ENCODE measurements at places on chromosomes 7 and 10. TPM values are rescaled to one million over a fixed set of nuclear protein-coding genes. Genes with fewer than 3 reads are reported as not detected.

DNA sequence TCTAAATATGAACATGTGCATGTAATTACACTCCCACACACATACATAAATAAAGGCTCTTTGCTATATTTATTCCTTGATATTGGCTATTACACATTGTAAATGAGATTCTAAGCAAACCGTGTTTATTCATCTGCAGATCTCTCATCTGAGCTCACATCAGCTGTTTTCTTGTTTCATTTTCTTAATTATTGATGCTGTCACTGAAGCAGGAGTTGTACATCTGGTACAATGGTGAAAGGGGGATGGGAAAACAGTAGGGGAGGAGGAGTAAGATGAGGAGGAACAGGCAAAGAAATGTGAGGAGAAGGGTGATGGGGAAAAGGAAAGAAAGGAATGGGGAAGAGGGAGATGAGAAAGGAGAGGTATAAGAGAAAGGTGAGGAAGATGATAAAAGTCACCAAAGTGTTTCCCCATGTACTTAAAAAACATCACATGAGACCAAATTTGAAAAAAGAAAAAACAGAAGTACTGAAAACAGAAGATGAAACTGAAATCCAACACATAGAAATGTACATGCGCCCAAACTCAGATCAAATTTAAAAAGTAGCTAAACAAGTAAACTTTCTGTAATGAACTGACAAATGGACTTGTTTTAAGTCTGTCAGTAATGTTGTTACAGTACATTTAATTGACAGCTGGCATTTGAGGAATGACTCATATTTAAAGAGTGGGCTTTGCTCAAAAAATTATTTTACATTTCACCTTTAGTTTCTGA is 472.2 kb downstream of the ARL4A start:
- no peak overlapping the region for H3K4me3 ChIP-seq
- no peak overlapping the region for H3K27ac ChIP-seq
- no peaks in the 10 kb centered on the region for H3K27me3 ChIP-seq
- H3K36me3 ChIP-seq = no peaks in the 10 kb centered on the region

- H3K4me3 ChIP-seq = no peak overlapping the region
- H3K36me3 ChIP-seq = no peaks in the 10 kb centered on the region
- no peak for DNase-seq
- H3K4me1 ChIP-seq = no peaks in the 10 kb centered on the region
- H3K27me3 ChIP-seq = no peaks in the 10 kb centered on the region
- no peak overlapping the region for H3K27ac ChIP-seq
These were observed 32.9 kb downstream of the NRCAM start for GRCh38 chr7:108423089-108423989.

DNA sequence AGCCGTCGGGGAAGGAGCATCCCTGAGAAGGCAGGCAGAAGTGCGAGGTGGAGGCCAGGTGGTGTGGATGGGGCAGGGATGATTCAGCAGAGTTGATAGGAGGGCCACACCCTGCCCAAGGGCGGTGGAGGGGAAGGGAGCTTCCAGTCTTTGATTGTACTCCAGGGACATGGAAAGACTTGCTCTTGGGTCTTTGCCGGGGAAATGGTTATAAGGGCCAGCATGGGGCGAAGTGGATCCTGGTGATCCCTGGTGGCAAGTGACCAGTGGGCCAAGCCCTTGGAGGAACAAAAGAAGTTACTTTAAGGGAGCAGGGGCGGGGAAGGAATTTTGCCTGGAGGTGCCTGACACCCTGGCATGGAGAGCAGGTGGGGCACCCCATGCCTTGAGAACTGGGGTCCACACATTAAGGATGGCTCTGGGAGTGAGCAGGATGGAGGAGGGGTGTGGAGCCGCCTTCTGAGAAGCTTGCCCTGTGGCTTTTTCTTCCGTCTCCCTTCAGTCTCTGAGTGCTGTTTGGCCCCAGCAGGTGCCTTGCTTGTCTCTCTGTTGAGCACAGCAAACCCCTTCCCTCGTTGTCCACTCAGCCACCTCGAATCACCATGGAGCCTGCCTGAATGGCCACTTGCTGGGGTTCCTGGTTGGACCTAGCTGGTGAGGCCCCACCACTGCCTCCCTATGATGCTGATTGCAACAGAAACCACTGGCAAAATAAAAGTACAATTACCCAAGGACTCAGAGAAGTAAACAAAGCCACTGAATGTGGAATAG is 83.9 kb downstream of the RAMP3 start:
- DNase-seq = no peak
- no peaks in the 10 kb centered on the region for H3K27me3 ChIP-seq
- no peaks in the 10 kb centered on the region for H3K4me1 ChIP-seq
- H3K27ac ChIP-seq = no peak overlapping the region
- no peak overlapping the region for H3K4me3 ChIP-seq

DNA sequence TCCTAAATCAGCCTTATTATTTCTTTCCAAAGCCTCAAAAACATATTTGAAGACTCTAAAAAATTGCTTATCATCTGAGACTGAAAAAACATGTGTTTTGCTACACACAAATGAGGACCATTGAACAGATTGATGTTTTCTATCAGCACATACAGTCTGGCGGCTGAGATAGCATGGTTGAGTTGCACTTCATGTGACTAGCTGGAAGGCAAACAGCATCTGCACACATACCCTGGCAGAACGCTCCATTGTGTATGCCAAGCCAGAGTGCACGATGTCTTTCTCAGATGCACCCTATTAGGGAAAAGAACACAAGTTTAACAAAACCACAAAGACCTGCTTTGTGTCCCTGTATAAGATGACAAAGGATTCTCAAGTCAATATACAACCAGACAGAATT is 33.0 kb downstream of the FAM25A start:
- no peaks in the 10 kb centered on the region for H3K36me3 ChIP-seq
- H3K4me1 ChIP-seq = no peaks in the 10 kb centered on the region
- DNase-seq = peak; percentile 21
- no peaks in the 10 kb centered on the region for H3K27me3 ChIP-seq
- H3K27ac ChIP-seq = no peak overlapping the region
- no peak overlapping the region for H3K4me3 ChIP-seq

- H3K4me1 ChIP-seq = no peaks in the 10 kb centered on the region
- H3K4me3 ChIP-seq = no peak overlapping the region
- no peaks in the 10 kb centered on the region for H3K27me3 ChIP-seq
- H3K27ac ChIP-seq = no peak overlapping the region
- H3K36me3 ChIP-seq = no peaks in the 10 kb centered on the region
These were observed 107.3 kb upstream of the KDM7A start for GRCh38 chr7:140284062-140284461.

GRCh38 chr7:99094401-99094800 is 49.5 kb downstream of the SMURF1 start:
- peaks cover 12% of the 10 kb centered on the region for H3K4me1 ChIP-seq
- H3K36me3 ChIP-seq = no peaks in the 10 kb centered on the region
- no peak for DNase-seq
- no peak overlapping the region for H3K27ac ChIP-seq

- DNase-seq = no peak
- H3K27ac ChIP-seq = peak overlapping the region; percentile 64
- peak overlapping the region; percentile 65 for H3K4me3 ChIP-seq
- no peaks in the 10 kb centered on the region for H3K27me3 ChIP-seq
- no peaks in the 10 kb centered on the region for H3K36me3 ChIP-seq
These were observed 109.9 kb upstream of the EFCAB10 start for GRCh38 chr7:105691082-105691679.

DNA sequence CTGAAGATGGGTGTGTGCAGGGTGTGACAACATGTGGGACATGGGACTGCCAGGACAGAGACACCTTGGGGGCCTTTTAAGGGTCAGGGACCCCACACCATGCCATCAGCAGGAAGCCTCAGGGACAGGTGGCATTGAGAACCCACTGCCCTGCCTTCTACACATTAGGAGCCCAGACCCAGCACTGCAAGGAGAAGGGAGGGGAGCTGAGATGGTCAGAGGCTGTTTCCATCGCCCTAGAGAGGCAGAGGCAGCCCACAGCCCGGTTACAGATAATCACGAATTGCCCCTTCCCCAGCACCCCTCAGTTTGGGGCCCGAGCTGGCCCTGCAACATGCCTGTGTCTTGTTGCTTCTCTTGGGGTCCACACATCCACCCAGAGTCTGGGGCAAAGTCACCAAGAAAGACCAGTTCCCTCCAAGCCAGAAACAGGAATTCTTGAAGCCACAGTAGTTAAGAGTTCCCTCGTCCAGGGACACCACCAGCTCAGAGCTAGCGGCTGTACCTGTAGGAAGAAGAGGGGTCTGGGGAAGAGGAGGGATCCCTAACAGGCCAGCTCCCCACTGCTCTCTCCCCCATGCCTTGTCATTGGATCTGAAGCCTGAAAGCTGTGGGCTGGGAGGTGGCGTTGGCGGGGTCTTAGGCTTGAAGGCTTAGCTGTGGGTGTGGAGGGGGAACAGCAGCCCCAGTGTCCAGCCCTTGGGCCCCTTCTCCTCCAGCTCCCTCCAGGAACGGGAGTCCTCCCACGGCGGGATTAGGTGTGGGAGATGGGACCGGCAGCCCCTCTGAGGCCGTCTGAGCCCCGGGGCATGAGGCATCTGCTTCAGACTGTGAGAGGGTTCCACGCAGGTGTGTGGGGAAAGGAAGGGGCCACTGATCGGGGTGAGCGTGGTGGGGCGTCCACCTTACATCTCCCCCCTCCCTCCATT is 44.8 kb upstream of the ELFN1 start:
- no peaks in the 10 kb centered on the region for H3K27me3 ChIP-seq
- DNase-seq = no peak
- no peaks in the 10 kb centered on the region for H3K36me3 ChIP-seq
- no peak overlapping the region for H3K4me3 ChIP-seq
- H3K27ac ChIP-seq = no peak overlapping the region

- no peak for DNase-seq
- no peaks in the 10 kb centered on the region for H3K4me1 ChIP-seq
- H3K36me3 ChIP-seq = no peaks in the 10 kb centered on the region
- no peaks in the 10 kb centered on the region for H3K27me3 ChIP-seq
- no peak overlapping the region for H3K4me3 ChIP-seq
These were observed 9.0 kb upstream of the MLXIPL start for GRCh38 chr7:73633323-73633722.

DNA sequence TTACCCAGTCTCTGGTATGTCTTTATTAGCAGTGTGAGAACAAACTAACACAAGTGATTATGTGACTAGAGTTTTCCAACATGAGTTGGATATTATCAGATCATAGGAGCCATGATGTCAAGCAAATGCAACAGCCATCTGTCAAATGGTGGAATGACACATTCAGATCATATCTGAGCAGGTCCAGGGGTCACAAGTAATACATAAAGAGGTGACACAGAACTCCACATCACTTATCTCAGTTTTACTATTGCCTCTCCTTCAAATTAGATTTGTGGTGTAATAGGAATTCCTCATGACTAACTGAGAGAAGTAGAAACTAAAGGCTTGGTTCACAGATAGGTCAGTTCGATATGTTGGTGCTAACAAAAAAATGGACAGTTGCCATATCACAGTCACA is 12.2 kb upstream of the SAMD9L start:
- no peak overlapping the region for H3K27ac ChIP-seq
- H3K36me3 ChIP-seq = no peaks in the 10 kb centered on the region
- no peak overlapping the region for H3K4me3 ChIP-seq
- DNase-seq = no peak
- no peaks in the 10 kb centered on the region for H3K27me3 ChIP-seq

DNA sequence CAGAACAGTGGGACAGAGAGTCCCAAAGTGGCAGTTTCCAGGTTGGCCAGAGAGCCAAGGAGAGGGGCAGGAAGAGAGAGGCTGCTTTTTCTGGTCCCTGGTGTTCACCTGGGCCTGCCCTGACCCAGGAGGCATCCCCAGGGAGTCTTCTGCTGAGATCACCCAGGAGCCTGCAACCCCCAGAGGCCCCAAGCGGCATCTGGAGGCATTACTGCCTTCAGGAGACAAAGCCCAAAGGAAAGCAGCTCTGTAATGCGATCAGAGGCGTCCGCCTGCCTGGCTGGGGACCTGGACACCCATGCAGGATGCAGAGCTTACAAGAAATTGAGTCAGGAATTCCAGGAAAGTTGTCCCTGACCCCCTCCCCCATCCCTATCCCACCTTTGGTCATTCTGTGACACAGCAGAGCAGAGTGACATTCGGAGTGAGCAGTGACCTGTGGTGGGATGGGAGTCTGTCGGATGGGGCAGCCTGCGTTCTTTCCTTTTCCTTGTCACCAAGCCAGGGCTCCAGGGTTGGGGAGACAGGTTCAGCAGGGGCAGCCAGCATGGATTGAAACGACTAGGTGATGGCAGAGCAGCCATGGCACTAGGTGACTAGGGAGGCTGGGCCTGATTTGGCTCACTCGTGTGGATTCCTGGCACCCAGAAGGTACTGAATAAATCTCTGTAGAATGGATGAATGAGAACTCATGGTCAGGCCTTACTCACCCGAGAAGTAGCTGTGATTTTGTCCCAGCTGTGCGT is 10.4 kb downstream of the UNC5B start:
- no peaks in the 10 kb centered on the region for H3K36me3 ChIP-seq
- H3K4me1 ChIP-seq = peaks cover 7% of the 10 kb centered on the region
- DNase-seq = no peak
- no peaks in the 10 kb centered on the region for H3K27me3 ChIP-seq
- H3K27ac ChIP-seq = no peak overlapping the region

DNA sequence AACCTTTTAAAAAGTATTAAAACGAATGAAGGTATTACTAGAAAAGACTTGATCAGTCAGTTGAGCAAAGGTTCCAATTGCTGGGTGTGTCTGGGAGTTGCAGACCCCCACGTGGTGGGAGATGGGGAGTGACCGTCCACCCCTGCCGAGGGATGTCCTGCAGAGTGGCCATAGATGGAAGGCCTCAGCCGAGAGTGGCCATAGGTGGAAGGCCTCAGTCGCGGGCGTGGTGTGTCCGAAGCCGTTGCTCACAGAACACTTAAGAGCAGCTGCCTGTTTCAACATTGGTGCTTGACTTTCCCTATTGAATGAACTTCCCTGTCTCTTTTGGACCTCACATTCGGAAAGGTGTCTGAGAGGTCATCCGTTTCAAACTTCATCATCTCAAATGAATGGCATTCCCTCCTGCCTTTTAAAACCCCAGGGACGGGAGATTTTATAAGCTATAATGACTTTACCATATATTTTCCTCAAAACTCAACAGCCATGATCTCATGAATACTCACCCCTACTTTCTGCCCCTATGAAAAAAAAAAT is 69.4 kb downstream of the CAMK1D start:
- H3K27ac ChIP-seq = no peak overlapping the region
- no peaks in the 10 kb centered on the region for H3K4me1 ChIP-seq
- DNase-seq = no peak
- no peaks in the 10 kb centered on the region for H3K27me3 ChIP-seq
- no peaks in the 10 kb centered on the region for H3K36me3 ChIP-seq
- H3K4me3 ChIP-seq = no peak overlapping the region

DNA sequence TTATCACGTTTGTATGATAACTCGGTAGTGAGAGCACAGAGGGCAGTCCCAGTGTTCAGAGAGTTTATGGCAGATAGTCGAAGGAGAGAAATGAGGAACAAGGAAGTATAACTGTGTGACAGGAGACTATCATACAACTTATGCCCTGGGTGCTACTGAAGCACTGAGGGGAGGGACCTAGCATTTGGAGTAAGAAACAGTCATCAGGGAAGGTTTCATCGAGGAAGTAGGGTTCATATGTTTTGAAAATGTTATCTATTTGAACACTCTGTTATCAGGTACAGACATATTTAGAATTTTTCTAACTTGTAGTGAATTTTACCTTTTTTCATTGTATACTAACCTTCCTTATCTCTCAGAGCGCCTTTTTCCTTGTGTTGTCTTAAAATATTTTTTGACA is 1214.4 kb upstream of the C7orf33 start:
- no peaks in the 10 kb centered on the region for H3K4me1 ChIP-seq
- H3K27ac ChIP-seq = no peak overlapping the region
- no peaks in the 10 kb centered on the region for H3K27me3 ChIP-seq
- no peaks in the 10 kb centered on the region for H3K36me3 ChIP-seq

The PTCD1 gene
- 8.3 TPM for total RNA-seq

The FKBP6 gene
- total RNA-seq = not detected

The MBL2 gene
- total RNA-seq = not detected

The SLC29A4 gene
- total RNA-seq = 2.3 TPM
